Uterus (tissue), 4 donors: ENCODE measurements at places on chromosomes 1 and 21. TPM values are rescaled to one million over a fixed set of nuclear protein-coding genes. Genes with fewer than 3 reads are reported as not detected.

Gene MACO1
- total RNA-seq: 15.4 TPM

DNA sequence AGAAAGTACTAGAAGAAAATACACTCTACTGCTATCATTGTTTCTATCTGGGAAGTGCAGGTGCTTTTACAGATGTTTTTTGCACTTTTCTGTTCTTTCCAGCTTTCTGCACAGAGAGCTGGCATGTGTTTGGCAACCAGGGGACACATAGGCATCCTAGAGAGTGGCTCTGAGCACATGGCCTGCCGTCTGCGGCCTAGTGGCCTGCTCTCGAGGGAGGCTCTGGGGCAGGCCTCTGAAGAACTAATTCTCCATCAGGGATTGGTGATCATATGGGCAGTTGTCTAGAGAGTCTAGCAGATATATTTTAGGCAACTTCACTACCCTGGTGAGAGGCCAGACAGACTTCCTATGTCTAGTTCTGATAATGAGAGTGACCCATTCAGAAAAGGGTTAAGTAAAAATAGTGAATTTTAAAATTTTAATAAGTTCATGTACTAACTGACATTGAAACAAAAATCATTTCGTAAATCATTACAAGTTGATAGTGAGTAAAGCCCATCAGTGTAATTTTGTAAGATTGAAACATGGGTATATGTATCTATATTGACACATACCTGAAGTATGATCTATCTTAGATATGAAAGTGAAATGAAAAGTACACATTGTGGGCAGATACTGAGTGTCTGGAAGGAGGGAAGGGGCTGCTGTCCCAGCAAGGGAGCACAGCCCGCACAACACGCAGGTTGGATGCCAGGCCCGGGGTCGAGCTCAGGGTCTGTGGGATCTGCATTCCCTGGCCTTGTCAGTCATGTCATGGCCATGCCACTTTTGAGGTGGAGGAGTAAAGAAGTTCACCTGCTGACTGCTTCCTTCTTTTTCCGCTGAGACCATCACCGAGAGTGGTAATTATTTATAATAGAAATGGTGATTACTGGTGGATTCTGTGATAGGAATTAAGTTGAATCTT lies 79.8 kb downstream of the PCBP3 start:
- H3K4me1 ChIP-seq: no peaks in the 10 kb centered on the region
- no peaks in the 10 kb centered on the region for H3K36me3 ChIP-seq
- H3K27ac ChIP-seq: no peak overlapping the region
- H3K27me3 ChIP-seq: no peaks in the 10 kb centered on the region
- no peak for DNase-seq
- no peak overlapping the region for H3K4me3 ChIP-seq

DNA sequence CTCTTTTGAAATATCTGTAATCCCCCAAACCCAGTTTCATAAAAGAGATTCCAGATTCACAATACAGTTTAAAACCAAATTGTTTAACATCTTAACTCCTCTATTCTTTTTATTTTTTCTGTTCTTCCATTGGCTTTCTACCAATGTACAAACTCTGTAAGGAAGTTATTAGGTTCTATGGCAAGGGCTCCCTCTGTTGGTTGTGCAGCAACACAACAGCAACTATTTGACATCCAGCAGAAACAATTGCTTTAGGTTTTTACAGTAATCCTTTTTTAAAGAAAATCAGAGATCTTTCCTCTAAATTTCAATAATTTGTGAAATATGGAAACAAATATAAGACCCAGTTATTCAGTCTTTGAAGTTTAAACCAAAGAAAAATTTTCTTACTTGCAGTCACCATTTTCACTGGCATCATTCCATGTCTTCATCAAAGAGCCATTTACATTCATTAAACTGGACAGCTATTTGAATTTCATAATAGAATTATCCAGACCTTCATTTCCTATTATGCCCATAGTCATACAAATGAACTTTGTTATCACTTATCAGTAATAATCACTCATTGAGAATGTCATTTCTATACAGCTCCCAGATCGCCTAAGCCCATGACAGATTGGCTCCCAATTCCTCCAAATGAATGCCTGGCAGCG lies 46.5 kb upstream of the RNF11 start:
- H3K4me3 ChIP-seq: no peak overlapping the region
- H3K36me3 ChIP-seq: no peaks in the 10 kb centered on the region
- H3K27me3 ChIP-seq: no peaks in the 10 kb centered on the region
- H3K4me1 ChIP-seq: no peaks in the 10 kb centered on the region
- H3K27ac ChIP-seq: no peak overlapping the region

- peak overlapping the region; percentile 42 for H3K27ac ChIP-seq
- no peaks in the 10 kb centered on the region for H3K36me3 ChIP-seq
- H3K27me3 ChIP-seq: no peaks in the 10 kb centered on the region
- H3K4me3 ChIP-seq: no peak overlapping the region
These were observed 40.2 kb downstream of the GPR161 start for GRCh38 chr1:168096296-168097165.
